Effector CD8-positive, alpha-beta T cell (primary cell): ENCODE measurements at places on chromosomes 12 and 14.
A peak's percentile ranks its signal among the peaks of the same experiment; 100 is the strongest.

- DNase-seq: no peak
Observed at GRCh38 chr14:67428501-67429031, 16.6 kb upstream of the PLEK2 start.

DNA sequence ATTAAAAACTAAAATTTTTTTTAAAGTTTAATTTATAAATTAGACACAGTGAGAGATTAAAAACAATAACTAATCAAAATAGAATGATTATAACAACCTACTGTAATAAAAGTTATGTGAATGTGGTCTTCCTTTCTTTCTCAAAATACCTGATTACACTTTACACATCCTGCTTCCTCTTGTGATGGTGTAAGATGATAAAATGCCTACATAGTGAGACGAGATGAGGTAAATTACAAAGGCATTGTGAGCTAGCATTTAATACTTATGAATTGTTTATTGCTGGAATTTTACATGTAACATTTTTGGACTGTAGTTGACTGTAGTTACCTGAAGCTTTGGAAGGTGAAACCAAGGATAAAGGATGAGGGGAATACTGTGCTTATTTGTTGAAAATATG, 94.2 kb upstream of the CLEC14A start:
- DNase-seq: no peak

DNA sequence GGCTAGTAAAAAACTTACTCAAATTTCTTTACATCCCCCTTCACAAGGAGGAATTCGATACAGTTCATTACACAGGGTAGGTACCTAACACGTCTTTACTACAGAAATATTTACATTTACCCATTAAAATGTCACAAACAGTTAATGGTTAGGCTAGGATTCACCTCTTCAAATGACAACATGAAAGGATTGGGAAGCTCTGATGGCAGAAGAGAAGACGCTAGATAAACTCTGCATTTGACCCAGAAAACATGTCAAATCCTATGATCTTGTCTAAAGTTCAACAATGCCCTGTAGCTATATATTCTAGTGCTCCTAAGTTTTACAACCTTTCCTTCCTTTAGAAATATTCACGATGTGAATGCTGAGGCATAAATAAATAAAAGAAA, 64.8 kb downstream of the DENND5B start:
- DNase-seq: no peak

- DNase-seq: no peak
Observed at GRCh38 chr12:78888568-78888967, 24.0 kb downstream of the SYT1 start.

DNA sequence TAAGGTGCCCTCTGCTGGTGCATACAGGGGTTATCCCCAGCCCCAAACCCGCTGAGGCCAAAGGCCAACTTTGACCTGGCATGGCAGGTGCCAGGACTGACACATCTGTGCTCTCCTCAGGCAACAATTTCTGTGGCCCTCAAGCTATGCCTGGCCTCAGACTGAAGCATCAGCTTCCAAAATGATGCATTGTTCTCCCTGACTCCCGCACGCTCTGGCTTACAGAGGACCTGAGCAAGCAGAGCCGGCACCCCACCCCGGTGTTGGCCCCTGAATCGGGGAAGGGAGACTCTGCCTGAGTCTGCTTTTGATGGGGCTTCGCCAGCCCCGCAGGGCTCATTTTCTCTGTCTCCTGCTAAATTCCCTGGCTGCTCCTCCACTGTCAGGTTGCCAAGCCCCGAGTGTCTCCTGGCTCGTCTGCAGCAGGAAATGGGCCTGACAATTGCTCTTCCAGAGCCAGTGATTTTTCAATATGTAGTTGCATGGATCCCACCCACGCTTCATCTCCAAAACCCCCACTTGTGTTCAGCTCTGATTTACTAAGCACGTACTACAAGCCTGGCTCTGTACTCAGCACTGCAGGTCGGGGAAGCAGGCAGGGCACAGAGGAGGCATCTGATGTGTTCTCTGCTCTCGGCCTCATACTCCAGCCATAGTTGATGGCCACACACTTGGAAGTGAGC, 126.1 kb downstream of the SLC38A6 start:
- DNase-seq: no peak

GRCh38 chr14:74909911-74910310, 13.1 kb downstream of the RPS6KL1 start:
- DNase-seq: no peak

DNA sequence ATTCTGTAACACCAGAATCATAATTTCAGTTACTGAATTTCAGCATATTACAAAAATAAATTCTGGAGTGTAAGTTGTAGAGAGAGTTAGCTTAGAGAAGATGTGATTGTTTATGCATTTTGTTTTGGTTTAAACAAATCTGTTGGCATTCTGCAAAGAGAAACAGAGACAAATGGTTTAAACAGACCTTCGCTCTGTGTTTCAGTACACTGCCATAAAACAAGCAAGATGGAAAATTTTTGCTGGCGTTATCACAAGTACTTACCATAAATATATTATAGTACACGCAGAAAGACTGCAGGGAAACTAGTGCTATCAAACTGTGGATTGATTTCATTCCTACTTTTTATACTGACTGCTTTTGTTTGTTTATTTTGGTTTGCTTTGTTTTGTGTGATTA, 850.3 kb upstream of the FOXG1 start:
- DNase-seq: no peak

DNA sequence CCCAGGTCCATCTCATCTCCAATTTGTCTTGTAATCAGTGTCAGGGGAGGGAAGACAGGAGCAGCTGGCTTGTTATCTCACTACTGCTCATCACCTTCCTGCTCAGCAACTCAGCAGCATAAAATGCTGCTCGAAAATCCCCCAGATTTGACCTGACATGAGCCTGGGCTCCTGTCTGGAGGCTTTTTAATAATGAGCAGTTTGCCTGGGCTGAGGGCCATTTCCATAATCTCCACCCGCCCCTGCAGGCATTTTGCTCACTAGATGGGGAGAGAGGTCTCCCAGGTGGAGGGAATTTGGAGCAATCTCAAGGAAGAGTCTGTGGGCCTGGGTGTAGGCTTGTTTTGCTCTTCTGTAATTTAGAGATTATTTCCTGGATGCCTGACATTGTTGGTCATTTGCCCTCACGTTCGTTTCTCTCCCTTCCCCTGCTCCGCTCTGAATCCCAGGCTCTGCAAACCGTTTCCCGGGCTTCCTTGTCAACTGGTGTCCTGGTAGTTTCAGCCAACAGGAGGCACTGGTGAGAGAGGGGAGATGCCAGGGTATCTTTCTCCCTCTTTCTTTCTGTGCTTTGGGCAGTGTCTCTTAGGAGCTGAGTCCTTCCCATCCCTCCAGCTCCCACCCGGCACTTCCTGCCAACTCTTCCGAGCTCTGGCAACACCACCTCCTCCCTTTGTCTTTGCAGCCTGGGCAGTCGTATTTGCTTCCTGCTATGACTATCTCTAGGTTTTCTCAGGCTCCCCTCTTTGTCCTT, 299.2 kb downstream of the GLT1D1 start:
- no peak for DNase-seq

DNA sequence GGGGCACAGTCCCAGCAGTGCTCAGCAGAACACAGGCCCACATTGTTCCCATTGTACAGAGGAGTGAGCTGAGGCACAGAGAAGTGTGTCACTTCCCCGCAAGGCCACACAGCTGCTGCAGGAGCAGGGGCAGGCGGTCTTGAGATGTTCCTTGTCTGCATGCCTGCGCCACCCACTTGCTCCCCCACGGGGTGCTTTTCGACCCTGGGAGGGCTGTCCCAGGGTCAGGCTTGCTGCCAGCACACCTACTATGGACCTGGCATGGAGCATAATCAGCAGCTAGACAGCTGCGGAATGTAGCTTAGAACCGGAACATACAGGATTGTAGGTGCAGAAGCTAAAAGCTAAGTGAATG, 7.8 kb upstream of the EP400 start:
- DNase-seq: no peak

DNA sequence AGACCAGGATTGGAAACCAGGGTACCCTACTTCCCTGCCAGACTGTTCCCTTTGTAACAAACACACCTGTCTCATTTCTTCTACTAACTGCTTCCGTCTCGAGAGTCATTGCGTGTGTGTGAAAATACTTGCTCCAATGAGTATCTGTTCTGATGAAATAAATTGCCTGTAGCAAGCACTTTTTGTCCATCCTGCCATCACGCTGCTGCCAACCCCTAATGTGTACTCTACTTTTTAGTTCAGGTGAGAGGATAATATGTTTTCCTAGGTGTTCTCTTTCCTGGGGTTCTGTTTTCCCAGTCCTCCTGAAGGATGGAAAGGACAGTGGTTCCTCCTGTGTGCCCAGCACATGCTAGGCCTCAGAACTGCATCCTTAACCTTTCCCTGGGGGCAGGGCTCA, 1.0 kb downstream of the TUNAR start:
- DNase-seq: no peak

DNA sequence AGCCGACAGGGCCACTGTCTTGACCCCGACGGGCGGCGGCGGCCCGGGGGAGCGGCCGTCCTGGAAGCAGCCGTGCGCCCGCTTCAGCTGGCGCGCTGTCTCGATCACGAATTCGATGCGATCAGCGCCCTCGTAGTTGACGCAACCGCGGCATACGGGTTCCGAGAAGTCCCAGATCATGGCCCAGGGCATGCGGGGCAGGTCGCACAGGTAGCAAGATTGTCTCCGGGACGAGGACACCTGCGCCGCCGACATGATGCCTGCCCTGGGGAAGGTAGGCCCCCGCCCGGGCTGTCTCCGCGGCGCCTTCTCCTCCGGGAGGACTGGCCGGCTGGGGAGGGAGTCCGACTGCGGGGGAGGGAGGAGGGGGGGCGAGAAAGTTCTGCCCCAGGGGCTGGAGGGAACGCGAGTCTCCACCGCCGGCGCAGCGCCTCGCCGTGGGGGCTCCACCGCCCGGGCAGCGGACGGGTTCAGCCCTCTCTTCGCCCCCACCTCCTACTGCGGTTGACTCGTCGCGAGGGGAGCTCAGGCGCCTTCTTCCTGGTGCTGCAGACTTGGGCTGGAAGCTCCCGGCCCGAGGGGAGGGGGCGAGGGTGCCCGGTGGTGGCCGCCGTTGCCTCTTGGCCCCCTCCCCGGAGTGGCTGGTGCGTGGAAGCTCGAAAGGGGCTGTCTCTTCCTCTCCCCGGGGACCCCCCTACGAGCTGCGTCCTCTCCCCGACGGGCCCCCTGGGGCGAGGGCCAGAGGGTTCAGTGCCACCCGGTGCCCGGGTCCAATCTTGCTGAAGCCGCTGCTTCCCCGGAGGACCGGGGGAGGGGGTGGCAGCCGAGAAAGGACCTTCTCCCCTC, 747 bp downstream of the IRF2BPL start:
- DNase-seq: peak; percentile 53

GRCh38 chr12:54937929-54938328, 46.6 kb downstream of the TESPA1 start:
- no peak for DNase-seq

- no peak for DNase-seq
Observed at GRCh38 chr12:86721713-86722397, 465.7 kb upstream of the MGAT4C start.
